ENCODE measurements at places on chromosomes 5 and 9.

- DNase-seq: no peak
These were observed 12.2 kb upstream of the PJA2 start for GRCh38 chr5:109421956-109422355.

GRCh38 chr9:134327671-134328231, 1.5 kb downstream of the RXRA start:
- DNase-seq: no peak

- no peak for DNase-seq
These were observed 1.6 kb downstream of the CFAP95 start for GRCh38 chr9:69822116-69822750.

GRCh38 chr5:125152461-125153189, 406.2 kb upstream of the ZNF608 start:
- DNase-seq: no peak

- DNase-seq: no peak
These were observed 55.8 kb downstream of the EPB41L4B start for GRCh38 chr9:109264877-109265587.

- no peak for DNase-seq
These were observed 52.8 kb upstream of the RAI14 start for GRCh38 chr5:34603378-34603777.

DNA sequence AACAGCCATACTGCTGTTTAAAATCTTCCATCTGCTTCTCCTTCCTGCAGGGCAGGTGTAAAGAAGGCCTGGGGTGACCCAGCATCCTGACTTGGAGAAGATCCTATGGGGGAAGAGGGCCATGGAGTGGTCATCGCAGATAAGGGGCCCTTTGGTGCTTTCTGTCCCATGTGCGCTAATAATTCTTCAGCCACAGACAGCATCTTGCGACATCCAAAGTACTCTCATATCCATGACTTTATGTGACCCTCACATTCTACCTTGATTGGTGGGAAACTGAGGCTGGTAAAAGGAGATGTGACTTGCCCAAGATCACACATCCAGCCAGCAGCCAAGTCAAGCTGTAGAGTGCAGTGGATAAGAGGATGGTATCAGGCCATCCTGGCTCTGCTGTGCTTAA, 44.3 kb upstream of the HAND1 start:
- no peak for DNase-seq
